ENCODE measurements at places on chromosomes 7 and 10. TPM values are rescaled to one million over a fixed set of nuclear protein-coding genes. Genes with fewer than 3 reads are reported as not detected.

Gene ZNF248
- total RNA-seq: 5.9 TPM

DNA sequence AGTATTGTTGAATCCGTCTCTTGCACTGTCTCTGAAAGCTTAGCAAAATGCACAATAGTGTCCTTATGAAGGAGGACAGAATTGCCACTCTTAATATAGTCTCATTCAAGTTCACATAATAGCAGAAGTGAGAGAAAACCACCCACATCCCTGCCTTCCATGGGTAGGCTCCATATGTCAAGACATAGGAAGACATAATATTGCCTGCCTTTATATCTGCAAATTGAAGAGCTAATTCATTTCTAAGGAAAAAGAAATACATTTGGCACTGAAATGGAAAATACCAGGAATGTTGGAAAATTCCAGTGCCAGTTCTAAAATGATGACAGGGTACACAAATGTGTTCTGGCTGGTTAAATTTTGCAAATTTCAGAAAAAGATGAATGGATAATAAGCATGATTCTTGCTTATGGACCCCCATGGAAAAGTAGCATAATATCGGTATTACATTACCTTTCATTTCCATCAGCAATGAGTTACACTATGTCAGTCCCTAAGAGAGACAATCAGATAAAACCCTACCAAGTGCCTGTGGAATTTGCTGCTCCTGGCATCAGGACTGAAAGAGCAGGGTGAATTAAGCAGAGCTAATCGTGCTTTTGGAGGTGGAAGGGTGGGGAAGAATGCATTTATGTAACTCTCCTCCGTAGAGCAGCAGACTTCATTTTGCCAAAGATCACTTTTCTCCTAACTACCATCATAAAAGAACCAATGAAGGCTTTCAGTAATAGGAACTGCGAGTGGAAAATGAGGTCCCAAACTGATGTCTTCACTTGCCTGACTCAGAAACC, 312.6 kb downstream of the FGFR2 start:
- H3K4me1 ChIP-seq: no peaks in the 10 kb centered on the region
- no peaks in the 10 kb centered on the region for H3K36me3 ChIP-seq
- H3K4me3 ChIP-seq: no peak overlapping the region
- no peaks in the 10 kb centered on the region for H3K27me3 ChIP-seq

GRCh38 chr7:155829796-155830470, 17.7 kb upstream of the SHH start:
- no peak for DNase-seq
- no peak overlapping the region for H3K27ac ChIP-seq
- H3K36me3 ChIP-seq: no peaks in the 10 kb centered on the region
- no peaks in the 10 kb centered on the region for H3K4me1 ChIP-seq

GRCh38 chr10:12394241-12395033, 45.1 kb downstream of the CAMK1D start:
- H3K36me3 ChIP-seq: peaks cover 6% of the 10 kb centered on the region
- DNase-seq: no peak
- H3K27ac ChIP-seq: no peak overlapping the region
- H3K4me3 ChIP-seq: no peak overlapping the region

Data from HFFc6 (cell line).